ENCODE measurements at places on chromosomes 3 and 15.

DNA sequence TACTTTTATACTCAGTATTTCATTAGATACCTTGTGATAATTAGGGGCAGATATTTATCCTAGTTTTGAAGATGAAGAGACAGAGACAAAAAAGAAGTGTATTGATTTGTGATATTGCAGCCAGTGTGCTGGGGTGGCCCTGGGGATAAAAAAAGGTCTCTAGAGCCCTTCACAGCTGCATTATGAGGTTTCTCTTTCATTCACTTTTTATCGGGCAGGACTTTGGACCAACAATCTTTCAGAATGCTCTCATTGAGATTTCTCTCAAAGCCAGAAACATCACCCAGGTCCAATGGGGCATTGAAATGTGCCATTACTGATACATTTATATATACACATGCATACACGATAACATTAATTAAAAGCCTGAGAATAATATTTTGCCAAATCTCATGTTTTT, 20.5 kb upstream of the SELENOT start:
- DNase-seq: no peak

DNA sequence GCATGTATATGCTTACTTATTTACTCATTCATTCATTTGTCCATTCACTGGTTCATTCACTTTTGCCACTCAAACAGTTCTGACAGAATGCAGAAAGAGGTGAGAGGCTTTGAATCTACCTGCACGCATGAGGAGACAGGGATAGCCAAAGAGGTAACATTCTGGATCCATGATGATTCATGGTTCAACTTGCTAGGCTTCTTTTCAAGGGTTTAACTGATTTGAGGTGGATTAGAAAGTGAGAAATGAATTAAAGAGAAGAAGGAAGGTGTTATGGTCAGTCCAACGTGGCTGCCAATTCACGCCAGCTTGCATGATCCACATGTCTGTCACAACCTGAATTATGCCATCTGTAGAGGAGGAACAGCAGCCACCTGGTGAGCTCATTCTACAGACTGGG, 260.6 kb downstream of the ARRDC4 start:
- no peak for DNase-seq

GRCh38 chr3:70726096-70726938, 413.9 kb upstream of the MDFIC2 start:
- no peak for DNase-seq

DNA sequence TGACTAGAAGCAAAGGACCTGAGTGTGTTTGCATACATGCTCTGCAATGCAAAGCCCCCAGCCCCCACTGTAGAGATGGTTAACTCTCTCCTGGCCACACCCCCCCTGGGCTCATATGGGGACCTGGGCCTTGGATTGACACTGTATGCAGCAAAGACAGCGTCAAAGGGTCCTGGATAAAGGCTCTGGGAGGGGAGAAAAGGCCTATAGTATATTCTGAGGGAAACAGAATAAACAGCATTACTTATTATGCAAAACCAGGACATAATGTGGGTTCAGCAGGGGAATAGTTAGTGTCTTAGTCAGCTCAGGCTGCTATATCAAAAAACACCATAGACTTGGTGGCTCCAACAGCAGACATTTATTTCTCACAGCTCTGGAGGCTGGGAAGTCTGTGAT, 158.7 kb downstream of the APBA2 start:
- DNase-seq: no peak

DNA sequence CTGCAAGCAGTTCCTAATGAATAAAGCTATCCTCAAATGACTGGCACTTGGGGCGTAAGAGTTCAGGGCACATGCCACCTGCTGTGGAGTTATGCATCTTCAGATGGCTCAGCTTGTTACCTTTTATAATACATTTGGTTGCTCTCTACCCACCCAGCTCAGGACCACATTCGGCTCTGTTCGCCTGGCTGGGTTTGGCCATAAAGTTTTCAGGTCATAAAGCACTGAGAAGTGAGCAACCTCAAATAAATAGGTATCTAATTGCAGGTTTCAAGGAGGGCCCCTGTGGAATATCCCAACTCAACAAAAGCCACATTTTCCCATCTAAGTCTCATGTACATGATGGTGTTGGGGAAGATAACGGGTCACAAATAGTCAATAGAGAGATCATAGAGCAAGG, 727.3 kb downstream of the GRM7 start:
- DNase-seq: no peak

- DNase-seq: no peak
Measured at GRCh38 chr3:4738737-4739274, 240.4 kb upstream of the BHLHE40 start.

GRCh38 chr3:63864965-63865327, 1.3 kb downstream of the ATXN7 start:
- no peak for DNase-seq

DNA sequence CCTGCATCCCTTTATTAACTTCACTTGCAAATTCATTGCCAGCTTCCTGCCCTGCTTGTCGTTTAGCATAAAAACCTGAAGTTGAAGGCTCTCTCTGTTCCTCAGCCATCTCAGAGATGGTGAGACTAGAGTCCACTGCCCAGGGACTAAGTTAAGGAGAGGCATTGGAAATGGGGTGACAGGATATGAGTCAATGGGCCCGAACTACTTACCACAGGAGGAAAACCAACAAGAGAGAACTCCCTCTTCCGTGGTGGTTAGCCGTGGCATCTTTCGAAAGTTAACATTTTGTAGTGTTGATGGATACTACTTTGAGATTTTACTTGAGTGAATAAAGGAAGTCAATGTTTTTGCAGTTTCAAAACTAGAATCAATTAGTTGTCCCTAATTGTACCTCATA, 65.3 kb downstream of the LRTM1 start:
- DNase-seq: no peak

DNA sequence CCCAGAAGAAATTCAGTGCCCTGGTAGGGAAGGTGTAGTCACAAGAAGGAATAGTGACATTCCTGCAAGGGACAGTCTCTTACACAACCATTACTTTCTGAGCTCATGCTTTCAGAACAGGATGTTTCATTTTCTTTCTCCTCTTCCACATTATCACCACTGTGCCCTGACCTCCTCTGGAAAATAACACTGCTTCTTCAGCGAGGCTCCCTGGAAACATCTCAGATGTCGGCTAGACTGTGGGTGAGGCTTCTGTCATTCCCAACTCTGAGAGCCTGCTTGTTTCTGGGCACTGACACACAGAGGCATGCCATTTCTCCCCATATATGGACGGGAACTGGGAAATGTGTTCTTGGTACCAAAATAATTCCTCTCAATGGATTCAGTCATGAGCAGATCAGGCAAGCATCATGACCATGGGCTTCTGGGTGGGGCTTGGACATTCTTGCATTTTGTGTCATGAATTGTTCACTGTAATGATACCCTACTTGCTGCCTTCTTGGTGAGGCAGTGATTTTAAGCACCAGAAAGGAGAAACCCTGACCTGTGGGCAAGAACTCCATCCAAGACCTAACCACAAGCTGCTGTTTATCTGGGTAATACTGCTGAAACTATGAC, 14.3 kb upstream of the TNFAIP8L3 start:
- no peak for DNase-seq

DNA sequence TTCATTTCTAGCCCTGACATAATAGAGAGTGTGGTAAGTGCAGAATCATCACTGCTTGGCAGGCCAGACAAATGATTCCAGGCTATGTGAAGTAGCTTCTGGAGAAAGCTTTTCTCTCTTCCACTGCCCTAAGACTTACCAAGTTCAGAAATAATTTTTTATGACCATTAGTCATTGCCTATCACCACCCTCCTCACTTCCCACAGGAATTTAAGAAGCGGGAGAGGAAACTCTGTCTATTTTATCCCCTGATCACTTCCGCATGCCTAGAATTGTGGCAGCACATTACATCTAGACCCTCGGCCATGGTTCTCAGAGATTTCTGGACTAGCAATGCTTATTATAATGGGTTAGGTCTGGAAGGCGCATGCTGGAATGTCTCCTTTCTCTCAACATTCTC, 397.8 kb upstream of the NR2F2 start:
- no peak for DNase-seq

DNA sequence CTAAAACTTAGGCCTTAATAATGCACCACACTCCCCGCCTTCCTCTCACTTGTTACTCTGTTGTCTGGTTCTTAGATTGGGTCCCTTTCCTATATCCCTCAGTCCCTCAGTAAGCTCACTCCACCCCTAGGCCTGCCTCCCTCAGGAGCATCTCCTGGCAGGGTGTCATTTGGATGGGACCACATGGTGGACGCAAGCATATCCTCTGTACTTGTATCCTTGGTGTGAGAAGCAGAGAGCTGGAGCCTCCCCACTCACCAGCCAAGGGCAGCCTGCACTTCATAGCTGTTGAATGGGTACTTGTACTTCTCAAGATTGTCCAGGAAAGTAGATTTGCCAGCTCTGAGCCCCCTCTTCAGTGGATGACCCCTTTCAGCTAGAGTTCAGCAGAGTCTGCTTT, 11.6 kb downstream of the SEC61A1 start:
- DNase-seq: no peak

DNA sequence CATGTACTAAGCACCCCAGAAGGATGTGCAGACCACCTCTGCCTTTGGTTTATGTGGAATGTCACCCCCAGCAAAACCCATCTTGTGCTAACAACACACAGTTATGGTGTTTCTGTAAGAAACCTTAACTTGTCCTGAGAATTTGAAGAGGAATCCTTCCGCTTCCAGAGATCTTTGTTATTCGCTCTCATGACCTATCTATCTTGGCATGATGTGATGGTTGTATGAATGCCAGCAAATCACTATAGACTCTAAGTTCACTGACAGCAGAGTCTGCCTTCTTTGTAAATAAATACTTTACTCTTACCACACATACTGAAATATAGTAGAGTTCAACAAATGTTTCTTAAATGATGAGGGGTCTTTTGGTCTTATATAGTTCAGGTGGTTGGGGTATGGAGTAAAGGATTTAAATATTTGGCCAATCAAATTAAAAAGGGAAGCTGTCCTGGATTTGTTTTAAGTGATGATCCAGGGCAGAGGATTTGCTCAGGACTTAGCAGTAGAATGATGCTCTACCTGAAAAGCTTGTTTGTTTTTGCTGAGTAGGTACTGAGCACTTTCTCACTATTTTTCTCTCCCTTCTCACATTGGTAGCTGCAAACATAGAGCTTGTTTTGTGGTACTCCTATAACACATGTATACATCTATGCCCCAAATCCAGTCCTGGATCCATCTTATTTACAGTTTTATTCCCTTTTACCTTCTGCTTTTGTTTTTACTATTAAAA, 27.9 kb upstream of the RTP1 start:
- no peak for DNase-seq

GRCh38 chr3:124592658-124593441, 137.4 kb upstream of the UMPS start:
- DNase-seq: peak; percentile 36

GRCh38 chr3:104388619-104389018, 978.1 kb upstream of the ALCAM start:
- no peak for DNase-seq

- no peak for DNase-seq
Measured at GRCh38 chr3:143119974-143120715, 574 bp downstream of the CHST2 start.

DNA sequence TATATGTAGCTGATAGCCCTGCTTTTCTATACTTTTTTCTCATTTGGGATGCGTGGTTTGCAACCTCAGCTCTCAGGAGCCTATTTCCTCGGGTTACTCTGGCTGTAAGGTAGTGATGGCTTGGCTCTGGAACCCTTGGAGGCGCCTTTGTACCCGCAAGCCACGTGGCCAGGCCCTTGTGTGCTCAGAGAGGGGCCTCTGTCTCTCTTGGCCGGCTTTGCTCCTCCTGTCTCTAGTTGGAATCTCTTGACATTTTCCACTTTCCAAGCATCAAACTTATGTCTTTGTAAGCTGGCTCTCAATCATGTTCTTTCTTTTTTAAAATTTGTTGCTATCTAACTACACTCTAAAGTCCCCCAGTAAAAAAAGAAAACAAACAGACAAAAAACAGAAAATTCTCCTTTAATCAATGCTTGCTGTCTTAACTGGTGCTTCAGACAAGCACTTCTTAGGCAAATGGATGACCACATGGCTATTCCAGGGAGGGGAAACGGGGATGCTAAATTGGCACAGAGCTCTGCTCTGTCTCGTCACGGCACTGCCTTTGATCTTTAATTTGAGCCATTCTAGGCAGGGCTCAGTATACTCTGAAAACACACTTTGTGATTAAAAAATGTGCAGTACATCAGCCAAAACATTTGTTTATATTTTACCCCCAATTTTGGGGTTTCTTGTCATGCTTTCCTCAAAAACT, 180.4 kb upstream of the NR2E3 start:
- no peak for DNase-seq

DNA sequence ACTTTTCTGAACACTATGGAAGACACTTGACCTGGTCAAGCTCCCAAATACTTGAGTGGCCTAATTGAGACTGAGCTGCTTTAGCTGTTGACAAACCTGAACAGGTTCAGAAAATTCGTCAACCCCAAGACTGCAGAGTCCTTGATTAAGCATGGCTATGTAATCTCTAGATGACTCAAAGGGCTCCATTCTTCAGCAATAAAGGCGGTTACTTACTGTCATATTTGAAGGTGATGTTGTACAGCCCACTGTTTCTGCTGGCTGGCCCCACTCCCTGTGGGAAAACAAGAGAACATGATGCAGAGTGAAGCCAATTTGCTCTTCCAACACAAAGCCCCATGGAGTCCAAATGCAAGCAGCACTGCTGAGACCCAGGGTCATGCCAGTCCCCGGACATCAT, 45.1 kb downstream of the IL17RD start:
- no peak for DNase-seq

GRCh38 chr3:153293265-153293664, 131.2 kb downstream of the RAP2B start:
- no peak for DNase-seq

- no peak for DNase-seq
Measured at GRCh38 chr3:177230641-177231040, 33.4 kb upstream of the TBL1XR1 start.

DNA sequence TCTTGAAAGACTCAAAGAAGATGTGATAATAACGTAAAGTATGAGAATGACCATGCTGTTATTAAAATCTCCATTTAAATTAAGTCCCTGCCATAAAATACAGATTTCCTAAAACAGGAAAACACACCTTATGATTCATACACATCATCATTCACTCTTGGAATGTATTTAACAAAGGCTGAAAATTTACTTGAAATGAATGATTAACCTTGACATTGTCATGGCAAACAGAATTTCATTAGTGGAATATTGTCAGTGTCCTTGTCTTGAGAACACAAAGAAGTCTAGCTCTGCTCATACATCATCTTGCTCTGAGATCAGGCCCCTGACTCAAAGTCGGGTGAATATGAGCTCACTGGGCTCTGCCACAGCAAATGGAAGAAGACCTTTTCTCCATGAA, 313.9 kb downstream of the FGF12 start:
- no peak for DNase-seq

GRCh38 chr3:186035277-186035676, 73.6 kb downstream of the ETV5 start:
- no peak for DNase-seq

- no peak for DNase-seq
Measured at GRCh38 chr15:97791824-97792792, 168.4 kb upstream of the ARRDC4 start.

GRCh38 chr3:114179575-114179974, 723 bp upstream of the DRD3 start:
- DNase-seq: no peak
